ENCODE measurements at places on chromosomes 7 and 10.

- peak; percentile 72 for DNase-seq
Measured at GRCh38 chr10:75211007-75211691, 553 bp downstream of the VDAC2 start.

GRCh38 chr7:151337346-151337745 is 4.3 kb upstream of the NUB1 start:
- DNase-seq, result no peak

GRCh38 chr7:157596881-157597280 is 260.1 kb downstream of the DNAJB6 start:
- DNase-seq, result no peak

DNA sequence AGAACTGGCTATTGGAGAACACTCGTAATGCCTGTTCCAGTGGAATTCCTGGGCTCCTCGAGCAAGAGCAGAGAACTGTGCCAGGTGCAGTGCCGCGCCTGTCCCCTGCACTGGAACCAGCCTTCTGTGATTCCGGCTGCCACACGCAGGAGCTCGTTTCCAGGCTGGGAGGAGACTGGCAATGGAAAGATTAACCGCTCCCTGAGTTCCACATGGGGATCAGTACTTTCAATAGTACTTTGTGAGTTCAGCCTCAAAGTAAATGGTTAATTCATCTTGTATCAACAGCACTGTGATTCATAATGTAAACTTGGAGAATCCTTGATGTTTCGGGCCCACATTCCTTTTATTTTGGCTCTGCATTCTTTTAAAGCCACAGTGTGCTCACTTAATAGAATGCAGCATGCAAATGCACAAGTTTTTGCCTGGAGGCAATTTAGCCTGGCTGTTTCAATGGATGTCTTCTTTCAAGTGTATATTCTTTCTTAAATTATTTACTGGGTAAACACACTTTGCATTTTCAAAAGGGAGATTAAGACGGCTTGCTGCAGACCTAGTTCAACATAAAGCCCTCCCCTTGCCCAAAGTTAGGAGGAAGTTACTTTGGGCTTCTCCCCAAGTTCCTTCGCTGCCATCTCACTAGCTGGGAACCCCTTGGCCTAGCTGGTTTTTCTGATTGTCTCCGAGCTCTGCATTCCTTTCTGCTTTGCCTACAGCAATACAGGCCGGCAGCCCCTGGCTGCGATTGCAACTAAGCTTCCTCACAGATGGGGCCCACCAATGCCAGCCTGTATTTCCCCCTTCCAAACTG is 138.1 kb upstream of the TCF7L2 start:
- DNase-seq, result no peak

DNA sequence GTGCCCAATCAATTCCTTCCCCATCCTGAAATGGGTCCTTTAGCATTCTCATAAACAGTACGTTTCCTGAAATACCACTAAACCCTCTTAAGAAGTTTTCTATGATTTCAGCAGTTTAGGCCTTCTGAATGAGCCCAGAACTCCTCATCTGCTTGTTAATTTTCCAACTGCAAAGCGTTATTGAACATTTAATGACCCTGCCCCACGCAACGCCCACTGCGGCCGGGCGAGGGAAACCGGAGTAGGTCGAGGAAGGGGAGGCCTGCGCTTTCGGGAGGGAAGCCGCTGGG is 608 bp upstream of the UBN2 start:
- DNase-seq, result no peak

DNA sequence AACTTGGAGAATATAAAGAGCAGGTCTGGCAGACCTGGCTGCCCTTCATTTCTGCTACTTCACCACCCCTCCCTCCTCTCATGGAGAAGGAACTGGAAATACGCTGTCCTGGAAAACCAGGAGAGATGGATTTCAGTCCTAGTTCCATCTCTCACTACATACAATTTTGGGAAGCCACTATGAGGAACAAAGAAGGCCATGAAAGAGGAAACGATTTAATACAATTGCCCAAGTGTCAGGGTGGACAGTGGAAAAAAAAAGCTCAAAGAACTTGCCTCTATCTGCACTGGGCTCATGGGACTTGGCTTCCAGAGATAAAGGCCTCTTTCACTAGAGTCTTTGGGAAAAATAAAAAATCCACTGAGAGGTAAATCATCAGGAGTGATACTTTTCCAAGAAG is 561.7 kb downstream of the KCNMA1 start:
- peak; percentile 20 for DNase-seq

DNA sequence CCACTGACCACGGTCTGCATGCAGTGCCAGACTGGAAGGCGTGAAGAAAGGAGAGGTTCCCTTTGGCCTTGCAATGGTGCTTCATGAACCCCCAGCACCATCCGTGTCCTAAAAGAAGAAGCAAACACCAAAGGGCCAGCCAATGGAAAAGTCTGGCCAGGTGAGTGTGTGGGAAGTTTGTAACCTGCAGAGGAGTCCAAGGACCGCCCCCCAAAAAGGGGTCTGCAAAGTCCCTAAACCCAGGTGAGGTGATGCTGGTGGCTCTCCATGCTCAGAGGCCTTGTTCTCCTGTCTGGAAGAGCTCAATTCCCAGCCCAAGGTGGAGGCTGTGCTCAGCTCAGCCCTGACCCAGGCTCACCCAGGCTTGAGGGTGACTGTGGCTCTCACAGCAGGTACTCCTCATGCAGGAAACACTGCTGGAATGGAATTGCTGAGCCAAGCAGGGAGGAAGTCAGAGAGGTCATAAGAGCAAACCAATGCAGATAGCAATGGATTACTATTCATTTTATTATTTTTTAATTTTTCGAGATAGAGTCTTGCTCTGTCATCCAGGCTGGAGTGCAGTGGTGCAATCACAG is 52.4 kb upstream of the NANOS1 start:
- DNase-seq, result no peak

DNA sequence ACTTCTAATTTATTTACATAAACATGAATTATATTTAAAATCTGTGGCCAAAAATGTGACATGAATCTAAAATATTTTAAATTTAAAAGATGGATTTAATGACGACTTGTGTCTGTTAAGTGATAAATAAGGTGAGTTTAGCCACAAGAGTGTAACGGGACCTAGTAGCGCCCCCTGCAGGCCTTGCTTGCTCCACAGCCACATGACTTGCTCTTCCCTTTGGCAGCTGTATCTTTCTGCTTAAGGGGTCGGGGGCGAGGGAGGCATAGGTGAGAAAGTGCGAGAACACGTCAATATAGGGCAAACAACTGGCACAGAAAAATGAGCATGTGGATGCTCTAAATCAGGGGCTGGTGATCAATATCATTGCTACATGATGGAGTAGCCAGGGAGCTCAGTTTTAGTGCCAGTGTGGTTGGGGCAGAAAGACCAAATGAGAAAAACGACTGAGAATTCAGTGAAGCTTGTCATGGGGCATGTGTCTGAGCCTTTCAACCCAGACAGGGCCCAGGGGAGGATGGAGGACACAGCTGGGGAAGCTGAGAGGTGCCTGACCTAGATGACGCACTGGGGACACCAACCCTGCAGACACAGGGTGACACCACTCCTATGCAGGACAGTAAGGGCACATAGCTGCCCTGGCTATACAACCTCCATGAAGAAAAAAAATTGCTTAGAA is 49.8 kb downstream of the PAXIP1 start:
- peak; percentile 22 for DNase-seq

GRCh38 chr10:91009121-91009520 is 88.2 kb upstream of the ANKRD1 start:
- no peak for DNase-seq

GRCh38 chr7:832167-832967 is at the start of gene SUN1:
Gene SUN1 (plus strand): TSS chr7:832476. CDS start chr7:832525, 49 bp downstream.
- DNase-seq, result no peak

GRCh38 chr10:96842896-96843723 is 11.0 kb downstream of the LCOR start:
- no peak for DNase-seq

GRCh38 chr10:110076559-110077318 is 69.0 kb downstream of the ADD3 start:
- DNase-seq, result peak; percentile 96

DNA sequence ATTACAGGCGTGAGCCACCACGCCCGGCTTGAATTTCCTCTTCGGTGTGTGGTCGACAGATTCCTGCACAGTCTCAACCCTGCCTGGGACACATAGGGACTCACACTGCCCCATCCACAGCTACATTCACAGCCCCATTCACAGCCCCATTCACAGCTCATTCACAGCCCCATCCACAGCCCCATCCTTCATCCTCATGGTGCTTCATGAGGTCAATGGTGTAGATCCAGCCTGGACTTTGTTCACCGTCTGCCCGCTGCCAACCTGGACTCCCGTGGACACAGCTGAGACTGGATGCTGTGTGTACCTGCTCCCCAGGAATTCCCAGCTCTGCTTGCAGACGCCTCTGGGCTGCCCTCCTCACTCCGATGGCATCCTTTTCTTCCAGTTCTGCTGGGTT is 5.2 kb downstream of the IDI2 start:
- DNase-seq, result no peak

- no peak for DNase-seq
Measured at GRCh38 chr10:51109801-51110533, 35.7 kb downstream of the PRKG1 start.

DNA sequence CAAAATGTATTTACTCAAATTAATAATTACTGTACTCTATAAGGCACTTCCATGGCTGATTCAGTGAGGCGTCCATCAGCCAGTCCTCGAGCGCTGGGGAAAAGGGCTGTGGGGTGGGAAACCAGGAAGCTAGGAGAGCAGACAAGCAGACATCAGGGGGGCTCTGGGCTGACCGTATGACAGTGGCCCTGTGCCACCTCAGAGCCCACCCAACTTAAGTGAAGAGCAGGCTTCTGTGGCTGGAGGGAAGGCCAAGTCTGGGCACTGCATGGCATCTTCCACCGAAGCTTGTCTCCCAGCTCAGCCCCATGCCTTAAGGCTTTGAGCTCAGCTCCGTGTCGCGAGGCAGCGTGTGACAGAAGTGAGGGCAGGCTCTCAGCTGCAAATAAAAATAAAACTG is 464.5 kb upstream of the ZMIZ1 start:
- DNase-seq, result no peak

DNA sequence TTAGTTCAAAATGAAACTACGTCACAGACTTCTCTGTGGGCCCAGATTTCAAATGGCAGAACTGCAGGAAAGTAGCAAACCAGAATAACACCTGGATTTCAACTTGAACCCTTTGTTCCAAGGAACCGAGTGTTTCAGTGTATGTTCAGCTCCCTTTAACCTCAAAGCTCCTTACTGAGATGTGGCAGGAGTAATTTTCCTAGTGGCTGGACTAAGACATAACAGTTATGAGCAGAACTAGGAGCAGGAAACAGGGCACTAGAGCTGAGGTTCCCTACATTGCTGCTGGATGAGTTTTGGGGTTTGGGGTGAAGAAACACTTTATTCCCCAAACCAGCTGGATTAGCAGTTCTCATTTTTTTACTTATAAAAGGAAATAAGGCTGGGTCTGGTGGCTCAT is 50.1 kb downstream of the NSUN6 start:
- no peak for DNase-seq

DNA sequence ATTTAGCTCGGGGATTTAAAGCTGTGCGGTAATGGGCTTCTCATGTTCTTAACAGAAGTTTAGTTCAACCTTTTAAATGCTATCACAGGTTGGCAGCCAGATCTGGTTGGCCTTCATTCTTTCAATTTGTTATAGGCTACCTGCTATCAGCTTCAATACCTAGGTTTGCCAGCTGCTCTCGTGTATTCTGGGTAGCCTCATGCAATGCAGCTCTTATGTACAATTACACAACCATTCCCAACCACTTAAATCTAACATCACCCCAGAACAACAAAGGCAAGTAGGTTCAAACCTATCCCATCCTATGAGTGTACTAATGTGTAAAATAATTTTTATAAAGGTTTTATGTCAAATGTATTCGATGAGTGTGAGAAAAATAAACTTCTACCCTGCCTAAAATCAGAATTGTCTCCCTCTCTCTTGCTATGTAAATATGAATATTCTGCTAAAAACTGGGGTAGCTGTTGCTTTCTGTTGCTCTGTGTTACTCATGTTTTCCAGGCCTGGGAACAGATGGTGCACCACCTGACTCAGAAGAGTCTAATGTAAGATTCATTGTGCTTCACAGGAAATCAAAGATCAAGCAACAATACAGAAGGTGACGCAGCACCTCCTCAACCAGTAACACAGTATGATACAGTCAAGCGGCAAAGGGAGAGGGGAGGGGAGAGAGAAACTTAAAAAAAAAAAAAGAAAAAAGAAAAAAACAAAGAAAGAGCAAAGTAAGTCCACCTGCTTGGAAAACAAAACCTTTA is 188.6 kb downstream of the ETV1 start:
- DNase-seq, result no peak
